Left ventricle myocardium inferior (tissue), 1 donor: ENCODE measurements at places on chromosomes 12 and 14. TPM values are rescaled to one million over a fixed set of nuclear protein-coding genes. Genes with fewer than 3 reads are reported as not detected.

Gene ASCL1
- not detected for total RNA-seq

Gene SCNN1A
- total RNA-seq: 0.22 TPM

Gene IQSEC3
- total RNA-seq: 0.69 TPM

Gene TAS2R43
- total RNA-seq: not detected

Gene C14orf39
- not detected for total RNA-seq

Gene DDN
- total RNA-seq: 1.4 TPM

Gene MOAP1
- total RNA-seq: 61.1 TPM

Gene AKAP5
- total RNA-seq: 0.19 TPM

Gene WSB2
- 100 TPM for total RNA-seq

Gene CSAD
- 12.2 TPM for total RNA-seq

Gene SETD1B
- 7.9 TPM for total RNA-seq

Gene SIRT4
- 6.5 TPM for total RNA-seq

Gene PYGL
- total RNA-seq: 5.8 TPM

Gene KRT5
- not detected for total RNA-seq

Gene BTG1
- 79.4 TPM for total RNA-seq

Gene CIROP
- not detected for total RNA-seq
